NCI-H510A (cell line): ENCODE measurements at places on chromosomes 12 and 14.

GRCh38 chr12:124386059-124386458, 91.2 kb downstream of the RFLNA start:
- no peak for DNase-seq

GRCh38 chr12:109641422-109641821, 67.8 kb downstream of the MVK start:
- no peak for DNase-seq

DNA sequence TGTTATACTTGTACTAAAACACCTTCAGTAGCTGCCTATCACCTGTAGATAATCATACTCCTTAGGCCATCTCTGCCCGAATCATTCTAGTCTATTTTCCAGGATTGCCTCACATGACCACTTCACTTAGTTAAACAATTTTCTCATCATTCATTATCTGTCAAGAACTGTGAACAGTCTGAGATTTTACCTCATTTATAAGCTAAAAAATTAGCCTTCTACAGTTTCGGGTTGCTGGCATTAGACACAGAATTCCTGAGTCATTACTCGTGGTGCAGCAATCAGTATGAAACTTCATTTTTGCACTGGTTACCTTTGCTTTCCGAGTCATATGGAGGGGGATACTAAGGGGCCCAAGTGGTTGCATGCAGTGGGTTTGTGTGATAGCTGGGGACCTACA, 57.6 kb upstream of the OTOGL start:
- DNase-seq: no peak

DNA sequence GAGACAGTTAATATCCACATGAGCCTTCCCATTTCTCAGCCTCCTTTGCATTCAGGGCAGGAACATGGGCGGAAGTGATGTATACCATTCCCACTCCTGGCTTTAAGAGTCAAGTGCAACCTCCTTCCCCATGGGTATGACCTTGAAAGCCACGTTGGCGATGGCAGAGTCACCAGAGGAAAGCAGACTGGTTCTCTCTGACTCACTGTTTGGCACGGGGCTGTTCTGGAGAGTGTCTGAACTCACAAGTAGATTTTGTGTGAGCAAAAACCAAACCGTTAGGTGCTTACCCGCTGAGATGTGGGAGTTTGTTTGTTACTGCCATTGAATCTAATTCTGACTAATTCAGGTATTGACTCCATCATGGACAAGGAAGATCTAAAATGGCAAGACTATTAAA, 36.7 kb upstream of the PZP start:
- no peak for DNase-seq

GRCh38 chr12:102095677-102096263, 24.1 kb downstream of the NUP37 start:
- no peak for DNase-seq
